GM18507 (cell line): ENCODE measurements at places on chromosomes 2 and 18.

GRCh38 chr18:48627216-48627615 lies 88.4 kb downstream of the CTIF start:
- DNase-seq = no peak

GRCh38 chr18:415617-416612 lies 84.6 kb downstream of the COLEC12 start:
- DNase-seq = no peak

- DNase-seq = no peak
These were observed 90.1 kb downstream of the ACVR1 start for GRCh38 chr2:157785866-157786662.

- no peak for DNase-seq
These were observed 108.8 kb downstream of the LPIN1 start for GRCh38 chr2:11855064-11855760.

- DNase-seq = no peak
These were observed 26.8 kb downstream of the AAK1 start for GRCh38 chr2:69616755-69617154.

GRCh38 chr2:147204102-147204501 lies 640.7 kb upstream of the ACVR2A start:
- no peak for DNase-seq
